ENCODE measurements at places on chromosomes 1 and 21.
A peak's percentile ranks its signal among the peaks of the same experiment; 100 is the strongest.

DNA sequence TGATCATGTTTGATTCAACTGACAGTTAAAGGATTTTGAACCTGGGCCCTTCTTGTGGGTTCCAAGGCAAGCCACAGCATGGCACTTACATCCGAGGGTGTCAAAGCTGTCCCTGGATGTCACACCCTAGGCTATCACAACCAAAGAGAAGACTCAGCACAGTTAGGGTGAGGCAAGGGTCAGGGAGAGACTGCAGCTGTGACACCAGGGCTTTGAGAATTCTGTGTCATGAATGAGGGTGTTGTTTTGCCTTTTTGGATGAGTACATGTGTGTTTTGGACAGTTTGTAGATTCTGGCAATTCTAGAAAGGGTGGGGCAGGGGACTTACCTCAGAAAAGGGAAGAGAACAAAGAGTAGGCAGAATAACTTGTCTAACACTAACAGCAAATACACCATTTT is 37.8 kb upstream of the ZNF326 start:
- DNase-seq = no peak

DNA sequence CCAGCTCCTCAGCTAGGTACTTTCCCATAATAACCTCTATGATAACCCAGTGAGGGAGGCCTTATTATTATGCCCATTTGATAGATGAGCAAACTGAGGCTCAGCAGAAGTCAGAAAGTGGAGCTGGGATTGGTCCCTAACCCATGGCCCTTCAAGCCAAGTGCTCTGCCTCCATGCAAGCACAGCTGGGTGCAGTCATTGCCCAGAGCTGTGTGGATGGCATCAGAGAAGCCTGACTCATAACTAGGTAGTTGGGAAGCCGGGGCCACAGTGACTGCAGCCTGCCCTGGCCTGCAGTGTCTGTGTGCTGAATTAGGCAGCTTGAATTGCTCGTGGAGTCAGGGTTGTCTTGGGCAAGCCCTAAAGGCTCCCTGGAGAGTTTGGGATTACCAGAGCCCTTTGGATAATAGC is 89.9 kb upstream of the SLC2A1 start:
- DNase-seq = no peak

DNA sequence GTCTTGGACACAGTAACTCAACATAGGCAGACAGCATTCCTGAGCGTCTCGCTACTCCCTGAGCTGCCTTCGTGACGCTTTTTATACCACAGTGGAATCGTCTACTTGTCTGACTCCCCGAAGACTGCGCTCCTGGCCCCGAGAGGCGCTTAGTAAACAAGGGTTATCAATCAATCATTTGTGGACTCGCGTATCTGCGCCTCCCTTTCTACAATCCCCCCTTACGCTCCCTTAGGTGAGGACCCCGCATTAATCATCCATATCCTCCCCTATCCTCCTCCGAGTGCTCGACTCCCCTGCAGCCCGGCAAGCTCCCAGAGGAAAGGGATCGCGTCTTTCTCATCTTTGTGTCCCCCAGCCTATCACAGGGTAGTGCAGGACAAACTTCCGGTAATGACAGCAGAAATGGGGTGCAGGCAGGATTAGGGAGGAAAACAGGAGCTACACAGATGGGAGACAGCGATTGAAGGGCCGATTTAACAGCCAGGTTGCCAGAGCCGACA is 522 bp downstream of the TMEM59 start:
- DNase-seq = no peak

DNA sequence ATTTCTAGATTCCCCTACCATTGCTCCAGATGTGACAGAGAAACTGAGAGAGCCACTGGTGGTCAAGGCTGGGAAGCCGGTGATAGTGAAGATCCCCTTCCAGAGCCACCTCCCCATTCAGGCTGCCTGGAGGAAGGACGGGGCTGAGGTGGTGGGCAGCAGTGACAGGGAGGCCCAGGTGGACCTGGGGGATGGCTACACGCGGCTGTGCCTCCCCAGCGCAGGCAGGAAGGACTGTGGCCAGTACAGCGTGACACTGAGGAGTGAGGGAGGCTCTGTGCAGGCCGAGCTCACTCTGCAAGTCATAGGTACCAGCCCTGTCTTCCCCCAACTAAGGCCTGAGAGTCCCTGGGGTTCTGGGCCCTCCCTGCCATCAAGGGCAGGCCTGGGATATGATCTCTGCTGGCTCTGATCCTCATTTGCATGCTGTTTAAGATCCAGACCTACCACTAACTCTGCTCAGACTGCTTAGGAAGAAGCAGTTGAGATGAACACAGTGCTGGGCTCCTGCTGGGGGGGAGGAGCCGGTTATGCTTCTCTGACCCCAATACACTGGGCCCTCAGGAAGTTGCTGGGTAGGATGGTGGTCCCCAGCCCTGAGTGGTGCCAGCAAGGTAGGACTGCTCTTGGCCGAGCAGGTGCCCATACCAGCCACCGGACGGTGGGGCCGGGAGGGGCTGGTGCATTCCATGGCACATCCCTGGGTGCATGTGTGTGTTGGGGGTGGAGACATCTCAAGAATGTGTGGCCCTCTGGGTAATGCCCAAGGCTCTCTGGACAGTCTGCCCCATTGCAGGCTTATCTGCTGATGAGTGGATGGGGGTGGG is 25.1 kb downstream of the IGFN1 start:
- no peak for DNase-seq

DNA sequence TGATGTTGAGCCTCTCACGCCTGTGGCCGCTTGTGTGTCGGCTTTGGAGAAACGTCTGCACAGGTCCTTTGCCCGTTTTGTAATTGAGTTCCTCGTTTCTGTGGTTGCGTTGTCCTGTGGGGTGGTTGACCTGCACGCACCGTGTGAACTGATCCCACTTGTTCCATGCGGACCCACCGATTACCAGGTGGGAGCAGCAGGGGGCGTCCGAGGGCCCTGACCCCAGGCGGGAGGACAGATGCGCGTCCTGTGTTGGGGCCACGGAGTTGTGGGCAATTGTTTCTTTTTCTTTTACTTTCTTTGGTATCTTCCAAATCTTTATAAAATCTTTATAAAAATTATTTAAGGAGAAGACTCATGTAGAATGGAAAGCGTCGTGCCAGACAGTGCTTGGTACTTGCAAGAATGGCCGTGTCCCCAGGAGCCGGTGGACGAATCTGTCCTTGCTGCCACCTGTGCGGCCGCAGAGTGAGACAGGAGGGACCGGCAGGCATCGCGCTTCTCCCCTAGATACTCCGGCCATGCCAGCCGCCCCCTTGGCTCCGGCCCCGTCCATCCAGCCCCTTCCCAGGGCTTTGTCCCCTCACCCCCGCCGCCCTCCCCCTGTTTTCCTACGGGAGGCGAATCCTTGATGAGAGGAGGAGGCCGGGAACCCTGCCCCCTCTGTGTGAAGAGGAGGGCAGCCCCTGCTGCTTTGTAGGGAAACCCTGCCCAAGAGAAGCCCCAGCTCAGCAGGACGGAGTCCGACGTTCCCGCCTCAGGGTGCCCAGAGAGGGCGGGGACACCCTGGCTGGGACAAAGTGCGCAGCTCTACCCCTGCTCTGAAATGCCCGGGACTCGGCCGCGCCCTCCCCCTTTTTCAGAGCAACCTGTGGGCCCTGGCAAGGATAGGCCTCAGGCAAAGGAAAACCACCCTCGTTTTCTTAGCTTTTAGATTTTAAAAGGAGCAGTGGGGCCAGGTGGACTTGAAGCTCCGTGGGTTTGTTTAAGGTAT is 41.7 kb downstream of the PRKCZ start:
- DNase-seq = peak; percentile 60

- no peak for DNase-seq
Measured at GRCh38 chr21:42756580-42757250, 103.3 kb downstream of the PDE9A start.

- no peak for DNase-seq
Measured at GRCh38 chr1:14441302-14441741, 157.2 kb upstream of the KAZN start.

GRCh38 chr1:12597792-12598191 is 20.2 kb downstream of the DHRS3 start:
- no peak for DNase-seq

DNA sequence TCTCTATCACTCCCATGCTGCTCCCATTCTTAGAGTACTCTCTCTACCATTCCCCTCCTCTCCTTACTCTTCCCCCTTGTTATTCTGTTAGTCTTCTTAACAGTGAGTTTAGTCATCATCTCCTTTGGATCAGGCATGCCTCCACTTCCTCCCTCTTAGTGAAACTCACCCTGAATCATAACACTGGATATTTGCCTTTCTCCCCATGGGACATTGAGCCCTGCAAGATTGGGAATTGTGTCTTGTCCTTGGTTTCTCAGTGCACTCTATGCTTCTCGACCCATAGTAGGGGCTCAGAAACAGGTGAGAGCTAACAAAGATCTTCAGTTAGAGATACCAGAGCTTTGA is 68.3 kb upstream of the GCLM start:
- no peak for DNase-seq

DNA sequence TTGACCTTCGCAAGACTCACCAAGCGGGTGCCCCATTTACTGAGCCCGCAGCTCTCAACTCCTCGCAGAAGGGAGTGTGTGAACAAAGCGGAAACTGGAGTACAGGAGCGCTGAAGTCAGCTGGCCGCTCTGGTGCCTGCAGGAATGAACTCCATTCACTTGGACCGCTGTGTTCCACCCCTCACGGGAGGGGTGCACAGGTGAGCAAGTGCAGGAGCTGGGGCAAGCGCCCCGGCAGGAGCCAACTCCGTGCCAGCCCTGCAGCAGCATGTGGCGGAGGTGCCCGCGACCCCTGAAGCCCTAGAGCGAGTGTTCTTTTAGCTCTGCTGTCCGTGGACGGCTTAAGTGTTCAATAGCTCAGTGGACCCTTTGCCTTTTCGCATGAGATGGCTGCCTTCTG is 471.6 kb upstream of the ADGRL4 start:
- no peak for DNase-seq

DNA sequence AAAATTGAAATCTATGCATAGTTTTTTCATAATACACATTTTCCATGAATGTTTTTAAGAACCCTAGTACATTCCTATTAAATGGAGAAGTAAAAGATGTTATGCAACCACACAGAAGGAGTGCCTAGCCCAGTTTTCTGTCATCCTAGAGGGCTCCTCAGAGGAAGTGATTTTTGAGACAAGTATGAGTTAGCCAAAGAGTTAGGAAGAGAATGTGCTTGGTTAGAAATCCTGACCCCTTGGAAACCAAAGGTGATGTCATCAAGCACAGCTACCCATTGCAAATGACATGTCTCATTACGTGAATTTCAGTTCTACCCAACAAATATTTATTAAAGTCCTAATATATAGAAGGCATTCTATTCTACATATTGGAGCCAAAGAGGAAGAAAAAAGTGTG is 88.9 kb upstream of the TNFSF4 start:
- no peak for DNase-seq

GRCh38 chr21:41678924-41679318 is 87.9 kb downstream of the RIPK4 start:
- no peak for DNase-seq

DNA sequence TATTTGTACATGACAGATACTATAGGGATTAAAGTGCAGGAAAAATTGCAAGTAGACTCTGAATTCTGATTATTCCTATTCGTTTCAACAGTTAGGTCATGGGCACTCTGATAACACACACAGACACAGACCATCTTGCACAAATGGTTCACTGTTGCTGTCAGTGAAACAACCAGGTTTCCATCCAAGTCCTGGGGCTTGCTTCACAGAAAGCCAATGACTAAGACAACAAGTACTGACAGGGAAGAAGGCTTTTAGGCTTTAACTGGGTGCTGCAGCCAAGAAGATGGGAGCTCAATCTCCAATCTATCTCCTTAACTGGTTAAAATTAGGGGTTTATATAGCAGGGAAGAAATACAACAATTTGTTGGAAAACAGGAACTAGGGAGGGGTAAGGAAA is 57.6 kb downstream of the RIMS3 start:
- DNase-seq = no peak

- DNase-seq = no peak
Measured at GRCh38 chr1:17452686-17453085, 13.2 kb upstream of the RCC2 start.

DNA sequence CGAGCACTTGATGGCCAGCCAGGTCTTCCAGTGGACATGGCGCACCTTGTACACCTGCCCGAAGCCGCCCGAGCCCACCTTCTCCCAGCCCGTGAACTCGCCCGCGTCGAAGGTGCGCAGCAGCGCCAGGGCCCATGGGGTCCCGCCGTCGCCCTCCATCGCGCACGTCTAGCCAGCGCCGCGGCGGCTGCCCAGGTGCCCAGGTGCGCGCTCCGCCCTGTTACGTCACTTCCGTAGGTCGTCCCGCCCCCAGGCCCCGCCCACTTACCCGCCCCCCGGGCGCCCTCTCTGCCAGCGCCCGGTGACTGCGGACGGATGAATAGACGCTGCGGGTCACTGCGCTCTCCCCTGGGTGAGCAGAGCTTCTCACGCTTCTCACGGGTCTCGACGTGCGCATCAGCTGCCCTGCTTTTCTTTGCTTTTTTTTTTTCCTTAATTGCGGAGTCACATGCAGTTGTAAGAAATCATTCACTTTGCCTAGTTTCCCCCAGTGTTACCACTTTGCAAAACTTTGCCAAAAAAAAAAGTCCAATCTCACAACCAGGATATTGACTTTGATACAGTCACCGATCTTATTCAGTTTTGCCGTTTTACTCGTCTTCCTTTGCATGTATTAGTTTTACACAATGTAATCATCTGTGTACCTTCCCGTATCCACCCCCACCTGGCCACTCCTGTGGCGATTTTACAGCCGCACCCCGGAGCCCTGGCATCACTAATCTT is at the start of gene RIPK4:
Gene RIPK4 (minus strand): TSS at position 170 of the 723 bp plus-strand sequence. CDS start 11 bp downstream, at position 159.
- DNase-seq = peak; percentile 70

- DNase-seq = no peak
Measured at GRCh38 chr1:93239863-93240262, 59.3 kb downstream of the CCDC18 start.

GRCh38 chr1:247332623-247333361 is 1.1 kb upstream of the ZNF496 start:
- no peak for DNase-seq
